CD4-positive, alpha-beta T cell treated with Interleukin-12 subunit alpha and Interleukin-12 subunit beta, for 1 hour (primary cell): ENCODE measurements at places on chromosomes 4 and X.

GRCh38 chrX:70176938-70177533 lies at the start of gene DGAT2L6:
DGAT2L6 (plus strand) TSS chrX:70177483; CDS start chrX:70177583, 100 bp downstream.
- DNase-seq: no peak

DNA sequence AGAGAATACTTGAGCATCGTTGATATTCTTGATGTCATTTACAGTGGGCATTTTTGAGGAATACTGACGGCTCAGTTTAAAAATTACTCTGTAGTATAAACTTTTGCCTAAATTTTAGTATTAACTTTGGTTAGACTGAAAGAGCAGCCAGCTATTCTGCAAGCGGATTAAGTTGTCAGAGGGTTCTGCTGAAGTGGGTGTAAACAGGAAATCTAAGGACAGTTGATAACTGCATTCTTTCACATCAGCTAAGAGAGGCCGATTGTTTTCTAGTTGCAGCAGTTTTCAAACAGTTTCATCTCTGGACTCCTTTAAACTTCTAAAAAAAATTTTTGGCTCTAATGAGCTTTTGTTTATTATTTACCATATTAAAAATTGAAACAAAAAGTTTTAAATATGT lies 149.6 kb downstream of the RAPGEF2 start:
- DNase-seq: no peak

GRCh38 chr4:135184715-135185114 lies 983.1 kb upstream of the PABPC4L start:
- no peak for DNase-seq

DNA sequence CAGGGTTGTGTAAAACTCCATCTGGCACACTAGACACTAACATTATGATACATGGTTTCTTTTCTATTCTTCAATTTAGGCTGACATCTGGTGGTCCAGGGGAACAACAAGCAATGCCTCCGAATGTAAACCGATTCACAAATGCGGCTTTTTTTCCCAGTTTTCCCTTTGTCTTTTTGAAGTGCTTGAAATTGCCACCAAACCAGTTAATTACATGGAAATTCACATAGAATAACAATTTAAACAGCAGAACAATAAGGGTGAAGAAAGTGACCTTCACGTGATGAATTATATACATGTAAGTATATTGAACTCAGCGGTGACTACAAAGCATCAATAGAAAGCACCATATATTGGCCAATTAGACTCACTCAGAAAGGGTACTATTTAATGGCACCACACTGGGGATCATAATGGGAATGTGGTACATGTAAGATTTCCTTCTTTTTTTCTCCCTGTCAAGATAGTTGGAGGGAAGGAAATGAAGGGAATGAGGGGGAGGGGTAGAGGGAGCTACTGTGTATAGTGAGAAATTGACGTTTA lies 103.9 kb downstream of the MMRN1 start:
- no peak for DNase-seq

DNA sequence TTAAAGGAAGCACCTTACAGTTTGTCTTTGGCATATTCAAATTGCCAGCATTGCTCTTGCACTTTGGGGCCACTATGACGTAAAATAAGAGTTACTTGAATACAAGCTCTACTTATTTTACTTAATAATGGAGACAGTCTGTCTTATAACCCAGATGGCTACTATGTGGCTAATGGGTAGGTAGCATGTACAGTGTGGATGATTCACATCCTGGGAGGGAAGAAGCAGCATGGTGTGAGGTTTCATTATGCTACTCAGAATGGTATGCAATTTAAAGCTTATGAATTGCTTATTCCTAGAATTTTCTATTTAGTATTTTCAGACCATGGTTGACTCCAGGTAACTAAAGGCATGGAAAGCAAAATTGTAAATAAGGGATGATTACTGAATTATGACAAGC lies 761.8 kb upstream of the ATOH1 start:
- no peak for DNase-seq

DNA sequence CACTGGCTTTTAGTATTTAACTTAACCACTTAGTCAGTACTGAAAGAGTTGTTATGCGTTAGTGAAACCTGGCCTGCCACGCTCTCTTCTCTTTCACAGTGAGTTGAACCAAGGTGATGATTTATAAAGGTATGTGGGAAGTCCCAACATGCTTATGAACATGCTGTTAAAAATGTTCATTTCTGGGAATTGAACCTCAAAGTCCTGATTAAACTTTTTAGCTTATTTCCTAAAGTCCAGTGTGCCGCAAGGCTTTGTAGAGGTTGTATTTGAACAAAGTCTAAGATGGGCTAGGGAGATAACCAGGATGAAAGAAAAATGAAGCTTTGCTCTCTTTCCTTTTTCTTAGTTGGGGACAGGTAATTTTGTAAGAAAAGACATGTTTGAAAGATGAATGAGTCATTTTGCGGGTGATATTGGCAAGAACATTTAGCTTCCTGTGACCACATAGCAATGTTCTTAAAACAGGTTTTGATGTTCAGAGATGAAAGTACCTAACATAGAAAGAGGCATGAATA lies 270.3 kb downstream of the DTHD1 start:
- DNase-seq: no peak

GRCh38 chrX:97756879-97757278 lies 873.2 kb downstream of the RPA4 start:
- no peak for DNase-seq

GRCh38 chr4:52376132-52376704 lies 282.9 kb downstream of the USP46 start:
- peak; percentile 39 for DNase-seq

DNA sequence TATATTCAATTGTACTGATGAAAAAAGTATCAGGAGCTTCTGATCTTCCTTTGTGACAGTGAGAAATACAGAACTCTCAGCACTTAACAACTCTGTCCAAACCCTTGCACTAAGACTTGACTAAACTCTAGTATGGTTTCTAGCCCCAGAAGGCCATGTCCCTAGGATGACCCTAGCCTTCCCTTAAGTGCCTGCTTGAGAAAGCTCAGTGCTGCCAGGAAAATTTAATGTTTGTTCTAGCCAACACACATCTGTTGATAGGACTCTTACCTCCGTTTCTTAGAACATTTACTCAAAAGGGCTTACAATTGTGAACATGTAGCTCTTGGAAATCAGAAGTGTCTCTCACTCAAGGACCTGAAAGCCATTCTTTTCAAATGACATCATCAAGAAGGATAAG lies 1055.2 kb upstream of the FTHL17 start:
- no peak for DNase-seq
